Vein endothelial cell (primary cell): ENCODE measurements at places on chromosomes 2 and 18. TPM values are rescaled to one million over a fixed set of nuclear protein-coding genes. Genes with fewer than 3 reads are reported as not detected.

The ALPG gene
- not detected in 2 replicates for total RNA-seq

The EPHA4 gene
- total RNA-seq, result 22.9 and 39.4 TPM in 2 replicates

The TUBA3E gene
- not detected in 2 replicates for total RNA-seq

The LRATD1 gene
- total RNA-seq, result 6.2 and 8.7 TPM in 2 replicates

The IFT172 gene
- 15.0 and 17.0 TPM in 2 replicates for total RNA-seq

The FAM124B gene
- 151 and 177 TPM in 2 replicates for total RNA-seq

The NETO1 gene
- total RNA-seq, result not detected in 2 replicates

The UGGT1 gene
- 83.3 and 101 TPM in 2 replicates for total RNA-seq

The TCF4 gene
- 552 and 682 TPM in 2 replicates for total RNA-seq

The ARHGAP15 gene
- total RNA-seq, result not detected in 2 replicates

The LONRF2 gene
- total RNA-seq, result not detected in 2 replicates

The RBM45 gene
- total RNA-seq, result 17.6 and 18.7 TPM in 2 replicates

The CHRND gene
- not detected in 2 replicates for total RNA-seq

The RTTN gene
- total RNA-seq, result 21.9 and 22.4 TPM in 2 replicates

The COPS9 gene
- total RNA-seq, result 89.4 and 116 TPM in 2 replicates
